Kasumi-1 (cell line): ENCODE measurements at places on chromosomes 12 and 14.

DNA sequence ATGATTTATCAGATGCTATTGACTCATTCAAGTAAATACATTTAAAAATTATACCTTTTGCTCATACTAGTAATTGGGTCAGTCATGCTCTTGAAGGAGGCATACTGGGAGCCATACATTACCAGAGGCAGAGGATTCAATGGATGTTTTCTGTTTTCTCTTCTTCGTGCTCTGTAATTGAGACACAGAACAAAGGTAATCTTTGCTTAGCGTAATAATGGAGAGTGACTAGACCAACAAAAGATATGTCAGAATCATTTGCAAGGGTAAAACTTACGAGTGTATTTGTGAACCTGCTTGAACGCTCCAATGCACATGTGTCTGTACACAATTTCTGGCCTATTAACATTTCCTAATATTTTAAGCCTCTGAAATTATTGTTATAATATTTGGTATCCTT, 296.4 kb downstream of the FOXG1 start:
- DNase-seq: no peak

DNA sequence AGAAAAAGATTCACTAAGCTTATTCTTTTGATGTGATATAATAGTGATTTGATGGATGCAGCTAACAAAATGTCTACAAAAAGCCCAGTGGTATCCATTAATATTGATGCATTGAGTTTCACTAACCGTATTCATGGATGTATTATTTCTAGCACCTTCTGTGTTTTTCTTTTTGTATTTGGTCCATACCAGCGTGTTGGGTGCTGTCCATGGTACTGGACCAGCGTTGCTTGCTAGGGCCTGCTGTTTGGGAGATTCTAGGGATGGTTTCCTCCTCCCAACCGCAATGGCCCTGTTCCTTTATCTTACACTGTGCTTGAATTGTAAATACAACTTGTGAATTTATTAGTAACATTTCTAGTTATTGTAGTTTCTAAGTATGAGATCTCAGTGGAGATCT, 31.7 kb downstream of the ANO4 start:
- peak; percentile 21 for DNase-seq

- no peak for DNase-seq
Measured at GRCh38 chr12:45483571-45483970, 245.9 kb upstream of the ARID2 start.

- DNase-seq: no peak
Measured at GRCh38 chr14:48826058-48826457, 760.1 kb downstream of the RPS29 start.

DNA sequence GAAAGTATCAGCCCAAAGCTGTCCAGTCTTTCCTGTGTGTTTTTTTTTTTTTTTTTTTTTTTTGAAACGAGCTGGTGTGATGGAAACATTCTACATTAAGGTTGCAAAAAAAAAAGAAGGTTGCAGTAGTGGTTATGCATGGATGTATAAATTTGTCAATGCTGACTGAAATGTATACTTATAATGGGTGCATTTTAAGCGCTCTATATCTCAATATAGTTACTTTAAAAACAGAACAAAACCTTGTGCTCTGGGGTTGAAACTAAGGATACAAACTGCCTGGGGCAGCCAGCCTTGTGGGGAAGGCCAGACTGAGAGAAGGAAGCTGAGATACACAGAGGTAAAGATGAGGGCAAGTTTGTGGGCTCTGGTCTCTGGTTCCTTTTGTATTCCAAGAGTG, 87.3 kb upstream of the RMST start:
- DNase-seq: no peak

DNA sequence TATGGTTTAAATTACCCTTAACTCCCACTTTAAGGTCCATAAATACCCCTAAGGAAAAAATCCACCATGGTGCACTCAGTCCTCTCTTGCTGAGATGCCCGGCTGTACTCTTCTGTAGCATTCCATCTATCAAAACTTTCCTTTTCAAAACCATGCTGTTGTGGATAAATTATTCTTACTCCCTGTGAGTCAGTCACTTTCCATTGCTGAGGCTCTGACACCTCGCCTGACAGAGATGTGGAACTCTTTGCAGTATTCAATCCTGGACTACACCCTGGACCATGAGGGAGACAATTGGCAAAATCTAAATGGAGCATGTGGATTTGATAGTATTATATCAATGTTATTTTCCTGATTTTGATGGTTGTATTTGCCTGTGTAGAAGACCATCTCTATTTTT, 49.1 kb downstream of the AVPR1A start:
- DNase-seq: no peak
